Stimulated activated CD4-positive, alpha-beta T cell treated with anti-CD3 and anti-CD28 coated beads, Interleukin-15, amount 100 ng/mL, for 24 hours (primary cell): ENCODE measurements at places on chromosomes 4 and X.

GRCh38 chr4:176584031-176584606 lies 208.6 kb downstream of the VEGFC start:
- DNase-seq = no peak

GRCh38 chr4:151099976-151100417 lies 569 bp downstream of the RPS3A start:
- DNase-seq = no peak

DNA sequence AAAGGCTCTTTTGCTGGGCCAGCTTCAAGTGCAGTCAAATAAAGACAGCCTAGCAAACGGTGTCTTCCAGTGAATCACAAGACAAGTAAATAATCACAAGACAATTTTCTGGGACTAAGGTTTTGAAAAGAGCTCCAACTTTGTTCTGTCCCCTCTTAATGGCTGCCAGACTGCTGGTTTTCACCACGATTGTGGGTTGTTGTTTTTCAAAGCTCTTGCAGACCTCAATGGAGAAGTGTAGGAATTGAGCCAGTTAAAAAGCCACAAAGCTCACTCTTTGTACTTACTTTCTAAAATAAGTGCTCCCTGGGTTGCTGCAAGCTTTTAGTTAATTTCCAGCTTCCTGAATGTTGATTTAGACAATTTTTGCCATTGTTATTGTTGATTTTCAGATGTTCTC lies 405.8 kb upstream of the HTR2C start:
- DNase-seq = no peak

DNA sequence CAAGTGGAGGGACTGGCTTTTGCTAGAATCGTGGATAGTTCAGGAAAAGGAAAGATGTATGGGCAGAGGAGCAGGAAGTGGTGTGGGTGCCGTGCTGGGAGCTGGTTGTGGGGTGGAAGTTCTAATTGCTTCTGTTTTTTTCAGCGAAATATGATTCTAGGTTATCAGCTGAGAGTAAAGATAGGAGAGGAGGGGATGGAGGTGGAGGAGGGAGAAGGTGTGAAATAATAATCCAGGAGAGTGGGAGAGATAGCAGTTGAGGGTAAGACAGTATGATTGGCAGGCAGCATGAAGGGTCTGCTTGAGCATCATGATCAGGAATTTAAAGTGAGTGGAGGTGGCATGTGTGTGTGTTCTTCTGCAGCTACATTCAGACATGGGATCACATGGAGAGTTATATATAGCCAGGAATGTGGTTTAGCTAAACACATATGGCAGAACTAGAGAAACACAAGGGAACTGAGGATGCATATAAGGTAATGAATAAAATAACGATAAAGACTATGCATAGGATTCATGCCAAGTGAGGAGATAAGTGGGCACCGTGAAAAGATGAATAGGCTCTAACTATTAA lies 133.7 kb downstream of the ANK2 start:
- no peak for DNase-seq
